ENCODE measurements at places on chromosomes 13 and 19.
A peak's percentile ranks its signal among the peaks of the same experiment; 100 is the strongest.

- no peak for DNase-seq
Observed at GRCh38 chr19:35144600-35145436, 1.8 kb downstream of the FXYD7 start.

- peak; percentile 49 for DNase-seq
Observed at GRCh38 chr19:51607920-51608562, 22.2 kb downstream of the SIGLEC5 start.

DNA sequence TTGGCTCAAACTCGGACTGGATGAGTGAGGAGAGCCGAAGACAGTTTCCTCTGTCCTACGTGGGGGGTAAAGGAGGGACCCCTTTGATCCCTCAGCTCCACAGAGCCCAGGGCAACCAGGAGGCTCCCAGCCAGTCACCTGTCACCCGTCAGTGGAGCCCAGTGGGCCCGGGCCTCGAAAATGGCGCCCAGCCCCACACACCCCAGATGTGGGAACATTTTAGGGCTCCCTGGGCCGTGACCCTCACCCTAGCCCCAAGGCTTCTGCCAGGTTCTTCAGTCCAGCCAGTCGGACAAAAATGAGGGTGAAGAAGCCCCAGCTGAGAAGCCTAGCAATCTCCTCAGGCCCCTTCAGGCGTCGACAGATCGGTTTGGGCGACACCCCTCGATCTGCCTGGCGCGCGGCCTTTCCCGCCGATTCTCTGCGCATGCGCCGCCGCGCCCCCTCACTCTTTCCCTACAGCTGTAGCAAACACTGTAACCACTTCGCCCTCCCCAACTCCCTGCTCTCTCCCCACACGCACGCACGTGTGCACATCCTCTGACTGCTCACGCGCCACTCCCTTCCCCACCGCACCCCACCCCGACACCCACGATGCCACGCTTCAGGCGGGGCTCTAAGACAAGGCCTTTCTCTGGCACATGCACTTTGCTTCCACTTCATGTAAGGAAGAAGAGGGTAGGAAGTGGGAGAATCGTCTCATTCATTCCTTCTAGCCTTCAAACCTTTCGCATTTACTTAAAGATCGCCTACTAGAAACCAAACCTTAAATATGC, at the start of gene SLC6A16:
TSS of gene SLC6A16 (minus strand) at position 391 of the 776 bp plus-strand sequence. CDS start 13,844 bp downstream, outside the sequence.
- no peak for DNase-seq

- no peak for DNase-seq
Observed at GRCh38 chr19:11288349-11288748, 7.6 kb upstream of the TSPAN16 start.

DNA sequence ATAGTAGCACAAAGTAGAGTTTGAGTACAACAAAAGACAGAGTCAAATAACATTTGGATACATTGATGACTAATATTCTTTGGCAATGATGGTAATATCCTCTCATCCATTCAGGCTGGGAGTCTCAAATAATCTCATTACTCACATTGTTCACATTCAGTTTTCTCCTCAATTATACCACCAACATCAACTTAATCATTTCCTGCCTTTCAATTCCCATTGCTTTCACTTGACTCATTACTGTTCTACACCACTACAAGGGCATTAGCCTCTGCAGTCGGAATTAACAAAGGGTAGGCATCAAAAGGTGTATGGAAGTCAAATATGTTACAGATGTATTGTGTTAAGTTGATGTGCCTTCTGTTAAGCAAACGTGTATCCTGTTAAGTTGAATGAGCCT, 518.4 kb upstream of the SLITRK1 start:
- no peak for DNase-seq

DNA sequence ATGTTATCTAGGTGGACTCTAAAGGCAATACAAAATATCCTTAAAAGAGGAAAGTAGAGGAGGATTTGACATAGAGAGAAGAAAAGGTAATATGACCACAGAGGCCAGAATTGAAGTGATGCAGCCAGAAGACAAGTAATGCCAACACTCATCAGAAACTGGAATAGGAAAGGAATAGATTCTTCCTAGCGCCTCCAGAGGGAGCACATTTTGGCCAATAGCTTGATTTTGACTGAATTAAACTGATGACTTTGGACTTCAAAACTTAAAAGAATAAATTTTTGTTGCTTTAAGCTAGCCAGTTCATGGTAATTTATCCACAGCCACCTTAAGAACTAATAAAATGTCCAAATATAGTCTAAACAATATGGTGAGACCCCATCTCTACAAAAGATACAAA, 1921.9 kb downstream of the OLFM4 start:
- no peak for DNase-seq

DNA sequence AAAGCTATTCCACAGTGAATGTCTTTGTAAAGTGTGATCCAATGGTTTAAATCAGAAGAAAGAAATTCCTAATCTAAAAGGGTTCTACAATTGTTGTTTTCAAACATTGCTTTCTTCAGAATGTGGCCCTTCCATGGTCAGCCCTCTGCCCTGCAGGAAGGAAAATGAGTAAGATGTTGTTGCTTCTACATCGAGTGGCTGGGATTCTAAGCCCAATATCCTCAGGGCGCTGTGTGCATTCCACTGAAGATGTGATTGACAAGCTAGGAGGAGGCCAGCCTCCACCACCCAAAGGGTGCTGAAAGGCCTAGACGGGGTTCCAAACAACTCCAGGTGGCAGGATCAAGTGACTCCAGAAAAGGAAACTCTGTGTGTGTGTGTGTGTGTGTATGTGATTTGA, 316.9 kb upstream of the TSHZ3 start:
- no peak for DNase-seq

GRCh38 chr19:45528744-45529419, 21.6 kb downstream of the VASP start:
- DNase-seq: no peak

DNA sequence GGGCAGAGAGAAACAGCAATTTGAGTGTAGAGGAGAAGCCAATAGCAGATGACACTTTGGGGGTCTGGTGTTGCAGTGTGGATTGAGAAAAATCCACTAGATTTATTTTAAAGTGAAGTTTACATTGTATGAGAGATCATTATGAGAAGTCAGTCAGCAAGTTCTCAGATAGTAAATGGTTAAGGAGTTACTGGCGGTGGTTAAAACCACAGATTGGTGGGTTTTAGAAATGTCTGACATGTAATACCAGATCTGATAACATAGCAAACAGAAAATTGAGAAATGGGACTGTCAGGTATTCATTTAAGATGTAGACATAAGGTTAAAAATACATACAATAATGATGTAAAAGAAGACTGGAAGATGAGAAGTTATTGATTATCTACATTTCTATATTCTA, 7.2 kb downstream of the ABHD13 start:
- DNase-seq: no peak

GRCh38 chr19:12156223-12157058, at the start of gene ZNF625:
Gene ZNF625, minus strand, starts transcription at chr19:12156734. Its CDS starts 176 bp downstream, at chr19:12156558.
- DNase-seq: no peak

GRCh38 chr13:46491641-46492040, 61.3 kb upstream of the LRCH1 start:
- DNase-seq: no peak

- DNase-seq: no peak
Observed at GRCh38 chr13:33771296-33771695, 46.7 kb upstream of the RFC3 start.

DNA sequence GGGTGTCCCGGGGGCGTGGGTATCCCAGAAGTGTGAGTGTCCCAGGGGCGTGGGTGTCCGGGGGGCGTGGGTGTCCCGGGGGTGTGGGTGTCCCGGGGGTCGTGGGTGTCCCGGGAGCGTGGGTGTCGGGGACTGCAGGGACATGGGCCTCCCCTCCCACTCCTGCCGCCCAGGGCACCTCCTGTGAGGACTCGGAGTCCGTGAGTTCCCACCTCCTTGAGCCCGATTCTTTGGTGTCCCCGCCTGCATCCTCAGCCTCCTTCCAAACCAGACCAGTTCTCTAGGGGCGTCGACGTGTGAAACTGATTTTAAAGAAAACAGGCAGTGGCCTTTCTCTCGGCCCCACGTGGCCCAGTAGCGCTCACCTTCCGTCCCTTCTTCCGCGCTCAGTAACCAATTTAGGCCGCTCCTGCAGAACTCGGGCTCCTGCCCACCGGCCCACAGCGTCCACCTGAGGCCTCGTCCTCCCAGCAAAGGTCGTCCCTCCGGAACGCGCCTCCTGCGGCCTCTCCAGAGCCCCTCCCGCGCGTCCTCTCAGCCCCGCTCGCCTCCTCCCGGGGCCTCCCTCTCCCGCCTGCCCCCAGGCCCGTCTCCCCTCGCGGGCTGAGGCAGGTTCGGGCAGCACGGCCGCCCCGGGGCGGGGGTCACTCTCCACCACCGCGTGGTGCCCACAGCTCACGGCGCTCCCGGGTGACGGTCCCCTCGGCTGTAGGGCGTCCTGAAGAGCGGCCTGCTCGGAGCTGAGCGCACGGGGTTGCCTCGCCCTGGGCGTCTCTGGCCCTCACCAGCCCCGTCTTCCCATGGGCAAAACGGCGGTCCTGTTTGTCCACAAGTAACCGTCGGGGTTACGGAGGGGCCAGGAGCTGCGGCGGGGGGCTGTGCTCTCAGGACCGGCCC, 3.8 kb downstream of the F7 start:
- no peak for DNase-seq

DNA sequence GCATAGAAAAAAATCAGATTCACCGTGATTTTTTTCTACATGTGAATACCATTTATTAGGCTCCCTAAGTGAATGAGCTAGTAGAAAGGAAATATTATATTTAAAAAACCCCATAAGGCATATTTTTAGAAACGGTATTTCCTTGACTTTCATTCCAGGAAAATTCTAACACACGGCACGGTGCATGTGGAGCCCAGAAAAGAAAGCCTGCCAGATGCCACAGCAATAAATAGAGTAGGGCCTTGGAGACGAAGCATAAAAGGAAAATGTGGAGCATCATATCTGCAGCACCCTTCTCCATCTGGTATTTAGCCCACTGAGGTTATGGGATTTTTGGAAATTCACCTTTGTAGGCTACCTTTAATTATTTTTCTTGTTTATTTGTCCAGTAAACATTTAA, 314.4 kb downstream of the ENOX1 start:
- no peak for DNase-seq

DNA sequence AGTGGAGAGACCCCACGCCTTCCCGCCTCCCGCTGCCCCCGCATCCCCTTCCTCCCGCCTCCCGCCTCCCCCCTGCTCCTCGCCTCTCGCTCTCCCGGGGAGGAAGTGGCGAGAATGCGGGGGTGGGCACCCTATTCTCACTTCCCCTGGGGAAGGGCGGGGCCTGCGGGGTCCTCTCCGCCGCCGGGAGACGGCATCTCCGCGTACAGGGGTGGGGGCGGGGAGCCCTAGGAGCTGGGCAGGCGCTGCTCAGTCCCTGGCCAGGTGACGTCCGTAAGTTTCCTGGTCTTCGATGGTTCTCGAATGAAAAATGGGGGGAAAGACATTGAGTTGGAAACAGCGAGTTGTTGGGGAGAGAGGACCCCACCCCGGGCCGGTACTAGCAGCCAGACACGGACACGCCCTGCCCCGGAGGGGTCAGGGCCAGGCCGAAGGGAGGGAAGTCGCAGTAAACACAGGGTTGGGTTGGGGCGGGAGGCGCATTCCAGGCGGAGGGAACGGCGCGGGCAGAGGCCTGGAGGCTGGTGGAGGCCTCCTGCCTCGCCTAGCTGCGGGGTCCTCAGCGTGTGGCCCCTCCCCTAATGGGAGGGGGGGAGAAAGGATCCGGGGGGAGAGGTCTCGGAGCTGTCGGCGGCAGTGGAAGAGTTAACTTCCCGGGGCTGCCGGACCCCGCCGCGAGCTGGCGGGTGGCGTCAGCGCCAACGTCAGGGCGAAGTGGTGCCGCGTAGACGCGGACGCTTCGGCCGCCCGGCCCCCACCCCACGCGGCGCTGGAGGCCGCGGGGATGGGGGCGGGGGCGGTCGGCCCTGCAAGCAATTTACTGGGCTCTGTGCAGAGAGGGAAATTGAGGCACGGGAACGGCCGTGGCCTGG, 10.4 kb upstream of the JUND start:
- DNase-seq: peak; percentile 92

DNA sequence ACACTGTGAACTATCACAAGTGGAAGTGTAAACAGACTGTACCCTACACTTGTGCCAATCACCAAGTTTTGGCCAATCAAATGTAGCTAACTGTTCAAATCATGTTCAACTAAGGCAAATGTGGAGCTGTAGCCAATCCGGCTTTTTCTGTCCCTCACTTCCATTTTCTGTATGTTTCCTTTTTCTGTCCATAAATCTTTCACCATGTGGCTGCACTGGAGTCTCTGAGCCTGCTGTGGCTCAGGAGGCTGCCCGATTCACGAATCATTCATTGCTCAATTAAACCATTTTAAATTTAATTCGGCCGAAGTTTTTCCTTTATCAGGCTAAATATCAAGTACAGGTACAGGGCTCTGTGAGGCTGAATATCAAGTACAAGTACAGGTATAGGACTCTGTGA, 216.5 kb downstream of the RFC3 start:
- DNase-seq: no peak

DNA sequence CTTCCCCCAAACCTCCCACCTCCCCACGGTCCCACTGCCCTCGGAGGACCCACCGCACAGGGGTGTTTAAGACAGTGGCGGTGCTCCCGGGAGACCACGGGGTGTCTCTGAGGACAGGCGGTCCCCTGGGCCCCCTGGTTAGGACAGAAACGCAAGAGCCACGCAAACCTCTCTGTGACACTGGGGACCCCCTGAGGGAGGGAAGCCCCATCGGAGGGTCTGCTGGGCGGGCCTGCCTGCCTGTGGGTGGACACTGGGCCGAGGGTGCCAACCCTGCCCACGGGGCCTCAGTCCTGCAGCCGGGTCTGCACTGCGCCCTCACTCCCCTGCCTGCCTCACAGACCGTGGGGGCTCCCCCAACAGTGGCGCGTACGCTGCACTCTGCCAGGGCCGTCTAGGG, 17.5 kb downstream of the MCF2L start:
- DNase-seq: no peak

DNA sequence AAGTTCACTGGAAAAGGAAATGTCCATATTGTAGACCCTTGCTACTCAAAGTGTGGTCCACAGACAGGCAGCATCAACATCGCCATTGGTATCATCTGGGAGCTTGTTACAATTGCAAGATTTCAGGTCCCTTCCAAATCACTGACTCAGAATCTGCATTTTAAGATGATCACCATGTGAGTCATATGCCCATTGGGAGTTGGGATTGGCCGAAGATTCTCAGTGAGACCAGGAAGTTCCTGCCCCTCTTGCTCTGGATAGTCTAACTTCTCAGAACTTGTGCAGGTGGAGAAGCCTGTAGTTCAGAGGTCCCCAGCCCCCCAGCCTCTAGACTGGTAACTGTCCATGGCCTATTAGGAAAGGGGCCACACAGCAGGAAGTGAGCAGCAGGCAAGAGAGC, 48.9 kb upstream of the URAD start:
- no peak for DNase-seq

GRCh38 chr19:10797078-10797477, 38.9 kb downstream of the TMED1 start:
- DNase-seq: peak; percentile 19

DNA sequence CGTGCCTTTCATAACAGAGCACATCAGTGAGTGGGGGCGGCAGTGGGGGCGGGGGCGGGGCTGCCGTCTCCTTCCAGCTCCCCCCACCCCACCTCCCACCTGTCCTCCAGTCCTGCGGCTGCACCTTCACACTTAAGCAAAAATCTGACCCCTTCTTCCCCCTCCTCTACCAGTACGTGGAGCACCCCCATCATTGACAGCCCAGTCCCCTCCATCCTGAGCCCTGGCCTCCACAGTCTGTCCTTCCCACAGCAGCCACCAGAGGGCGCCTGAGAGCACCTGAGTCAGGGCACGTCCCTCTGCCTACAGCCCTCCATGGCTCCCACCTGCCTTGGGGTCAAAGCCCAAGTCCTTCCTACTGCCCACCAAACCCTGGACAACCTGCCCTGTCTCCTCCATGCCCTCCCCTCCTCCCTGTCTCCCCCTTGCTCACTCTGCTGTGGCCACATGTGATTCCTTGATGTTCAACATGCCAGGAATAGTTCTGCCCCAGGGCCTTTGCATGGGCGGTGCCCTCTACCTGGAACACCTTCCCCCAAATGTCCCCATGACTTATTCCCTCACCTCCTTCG, 4.0 kb downstream of the EBI3 start:
- DNase-seq: peak; percentile 51

Data from stimulated activated CD8-positive, alpha-beta memory T cell treated with anti-CD3 and anti-CD28 coated beads, Interleukin-15, amount 100 ng/mL, for 48 hours (primary cell).